ENCODE measurements at places on chromosomes 12 and 14. TPM values are rescaled to one million over a fixed set of nuclear protein-coding genes. Genes with fewer than 3 reads are reported as not detected.

JPH4 gene
- 1.7 TPM for total RNA-seq

TAS2R19 gene
- total RNA-seq = 5.9 TPM

SCN8A gene
- total RNA-seq = 0.42 TPM

POTEM gene
- not detected for total RNA-seq

AKAP3 gene
- total RNA-seq = 0.68 TPM

CD4 gene
- 40.6 TPM for total RNA-seq

Measured in aorta (tissue), 5 donors.